ENCODE measurements at places on chromosomes 2 and 18. TPM values are rescaled to one million over a fixed set of nuclear protein-coding genes. Genes with fewer than 3 reads are reported as not detected.

DNA sequence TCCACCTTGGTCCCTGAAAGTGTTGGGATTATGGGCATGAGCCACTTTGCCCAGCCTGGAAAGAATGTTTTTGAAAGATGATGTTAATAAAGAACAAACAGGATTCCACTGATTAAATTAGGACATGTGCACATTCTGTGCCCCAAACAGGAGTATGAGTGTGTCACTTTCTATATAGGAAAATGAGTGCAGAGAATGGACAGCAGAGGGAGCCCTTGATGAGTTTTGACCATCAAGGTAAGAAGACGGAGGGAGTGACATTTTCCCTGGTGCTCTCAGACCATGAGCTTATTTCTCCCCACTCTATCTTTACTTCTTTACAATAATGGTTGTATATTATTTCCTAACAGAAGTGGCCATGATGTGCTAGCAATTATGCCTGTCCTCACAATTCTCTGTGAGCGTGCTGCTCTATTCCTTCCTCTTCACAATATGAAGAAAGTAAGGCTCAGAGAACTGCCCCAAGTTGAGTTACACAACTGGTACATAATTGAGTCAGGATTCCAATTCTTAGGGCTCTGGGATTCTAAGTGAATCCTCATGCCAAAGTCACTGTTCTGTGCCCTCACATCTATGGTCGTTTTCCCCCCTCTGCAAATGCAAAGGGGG, 20.6 kb downstream of the RPL37A start:
- H3K4me1 ChIP-seq, result no peaks in the 10 kb centered on the region
- peak; percentile 46 for DNase-seq
- no peak overlapping the region for H3K4me3 ChIP-seq
- H3K27me3 ChIP-seq, result no peaks in the 10 kb centered on the region
- no peaks in the 10 kb centered on the region for H3K36me3 ChIP-seq

DNA sequence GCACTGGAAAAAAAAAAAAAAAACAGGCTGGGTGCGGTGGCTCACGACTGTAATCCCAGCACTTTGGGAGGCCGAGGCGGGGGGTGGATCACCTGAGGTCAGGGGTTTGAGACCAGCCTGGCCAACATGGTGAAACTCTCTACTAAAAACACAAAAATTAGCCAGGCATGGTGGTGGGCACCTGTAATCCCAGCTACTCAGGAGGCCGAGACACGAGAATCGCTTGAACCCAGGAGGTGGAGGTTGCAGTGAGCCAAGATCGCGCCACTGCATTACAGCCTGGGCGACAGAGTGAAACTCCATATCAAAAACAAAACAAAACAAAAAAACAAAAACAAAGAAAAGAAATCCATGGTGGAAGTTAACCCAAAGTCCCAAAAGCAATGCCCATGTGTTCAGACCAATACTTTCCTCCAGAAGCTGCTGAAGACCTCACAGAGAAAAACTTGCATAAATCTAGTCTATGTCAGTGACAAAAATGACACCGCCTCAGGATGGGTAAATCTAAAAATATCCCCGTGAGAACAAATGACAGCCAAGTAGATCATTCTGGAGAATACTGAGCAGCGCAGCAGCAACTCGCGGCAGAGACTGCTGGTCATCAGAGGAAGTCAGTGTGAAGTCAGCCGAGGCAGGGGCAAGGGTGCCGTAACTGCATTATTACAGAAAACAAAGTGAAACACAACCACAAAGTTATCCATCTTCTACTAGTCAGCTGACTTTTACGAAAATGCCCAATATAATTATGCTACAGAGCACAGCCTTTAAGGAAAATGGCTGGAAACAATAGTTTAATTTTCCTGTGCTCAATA, 41.0 kb downstream of the LPIN2 start:
- H3K4me1 ChIP-seq, result peaks cover 18% of the 10 kb centered on the region
- H3K4me3 ChIP-seq, result no peak overlapping the region
- no peaks in the 10 kb centered on the region for H3K27me3 ChIP-seq
- H3K36me3 ChIP-seq, result peaks cover 1% of the 10 kb centered on the region
- no peak overlapping the region for H3K27ac ChIP-seq

DNA sequence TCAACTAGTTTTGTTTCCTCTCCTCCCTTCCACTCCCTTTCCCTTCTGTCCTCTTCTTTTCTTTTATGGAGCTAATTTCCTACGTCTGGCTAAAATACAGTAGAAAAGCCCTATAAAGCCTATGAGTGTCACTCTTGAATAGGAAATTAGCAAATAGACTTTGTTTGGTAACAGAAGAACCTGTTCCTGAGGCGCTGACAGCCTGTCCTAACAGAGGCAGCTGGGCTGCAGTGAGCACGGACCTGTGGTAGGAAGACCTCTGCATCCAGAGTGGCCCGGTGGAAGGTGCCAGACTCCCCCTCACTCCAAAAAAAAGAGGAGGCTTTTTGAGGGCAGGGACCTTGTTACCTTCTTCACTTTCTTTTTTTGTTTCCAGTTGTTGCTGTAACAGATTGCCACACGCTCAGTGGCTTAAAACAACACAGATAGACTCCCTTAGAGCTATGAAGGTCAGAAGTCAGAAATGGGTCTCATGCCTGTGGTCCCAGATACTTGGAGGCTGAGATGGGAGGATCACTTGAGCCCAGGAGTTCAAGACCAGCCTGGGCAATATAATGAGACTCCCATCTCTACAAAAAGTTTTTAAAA, 81.2 kb upstream of the TXNDC2 start:
- H3K27me3 ChIP-seq, result peaks cover 6% of the 10 kb centered on the region
- no peak overlapping the region for H3K4me3 ChIP-seq
- no peaks in the 10 kb centered on the region for H3K36me3 ChIP-seq
- peaks cover 8% of the 10 kb centered on the region for H3K4me1 ChIP-seq

GRCh38 chr2:47299555-47299954, 103.4 kb upstream of the MSH2 start:
- no peaks in the 10 kb centered on the region for H3K27me3 ChIP-seq
- no peak overlapping the region for H3K27ac ChIP-seq
- no peak for DNase-seq
- no peak overlapping the region for H3K4me3 ChIP-seq

GRCh38 chr2:27010139-27010538, 22.6 kb upstream of the TMEM214 start:
- H3K36me3 ChIP-seq, result peaks cover 4% of the 10 kb centered on the region
- H3K4me1 ChIP-seq, result peaks cover 2% of the 10 kb centered on the region
- no peaks in the 10 kb centered on the region for H3K27me3 ChIP-seq
- no peak overlapping the region for H3K27ac ChIP-seq
- DNase-seq, result no peak

DNA sequence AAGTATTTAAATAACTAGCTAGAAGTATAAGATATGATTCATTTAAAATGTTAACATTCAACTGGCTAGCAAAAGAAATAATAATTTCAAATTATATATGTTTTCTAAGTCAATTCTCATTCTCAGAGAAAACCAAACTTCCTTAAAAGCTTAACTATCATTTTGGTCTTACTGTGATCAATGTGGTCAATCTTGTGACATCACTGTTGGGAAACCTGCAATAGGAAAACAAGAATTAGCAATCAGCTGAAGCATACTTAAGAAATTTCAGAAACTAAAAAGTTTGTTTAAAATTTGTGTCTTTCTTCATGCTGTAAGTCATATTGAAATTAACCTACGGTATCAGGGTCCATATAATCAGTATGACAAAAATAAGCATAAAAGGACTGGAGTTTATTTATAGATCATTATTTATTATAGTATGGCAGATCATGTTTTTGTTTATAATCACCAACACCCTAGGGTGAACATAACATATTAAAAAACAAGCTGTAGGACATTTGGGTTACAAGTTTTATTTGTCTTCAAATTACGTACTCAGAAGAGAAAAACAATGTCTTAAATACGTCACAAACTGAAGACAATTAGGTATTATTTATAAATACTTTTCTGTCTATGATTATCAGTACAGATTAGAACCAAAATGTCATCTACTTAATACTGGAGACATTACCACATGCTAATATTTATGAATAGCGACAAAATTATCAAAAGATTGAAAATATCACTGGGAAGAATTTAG, 60.5 kb downstream of the BAZ2B start:
- no peak for DNase-seq
- H3K4me1 ChIP-seq, result peaks cover 4% of the 10 kb centered on the region
- H3K27ac ChIP-seq, result no peak overlapping the region
- peaks cover 2% of the 10 kb centered on the region for H3K36me3 ChIP-seq
- H3K4me3 ChIP-seq, result no peak overlapping the region

DNA sequence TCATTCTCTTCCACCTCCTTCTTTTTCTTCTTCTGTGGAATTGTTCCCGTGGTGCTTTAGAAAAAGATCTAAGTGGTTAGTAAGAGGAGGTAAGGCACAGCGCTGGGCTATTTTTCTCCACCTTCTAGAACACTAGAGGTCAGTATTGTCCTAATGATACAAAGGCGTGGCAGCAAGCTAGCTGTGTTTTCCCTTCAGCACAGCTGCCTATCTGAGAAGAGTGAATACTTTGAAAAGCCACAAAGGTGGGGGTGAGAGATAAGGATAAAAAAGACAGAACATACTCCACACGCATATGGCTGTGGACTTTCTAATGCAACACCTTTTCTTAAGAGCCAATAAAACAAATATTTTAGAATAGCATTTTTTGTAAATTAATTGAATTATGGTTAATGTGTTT, 2.1 kb downstream of the CNTNAP5 start:
- peaks cover 19% of the 10 kb centered on the region for H3K4me1 ChIP-seq
- no peak overlapping the region for H3K27ac ChIP-seq
- no peaks in the 10 kb centered on the region for H3K36me3 ChIP-seq
- peaks cover 49% of the 10 kb centered on the region for H3K27me3 ChIP-seq
- H3K4me3 ChIP-seq, result peak overlapping the region; percentile 74

DNA sequence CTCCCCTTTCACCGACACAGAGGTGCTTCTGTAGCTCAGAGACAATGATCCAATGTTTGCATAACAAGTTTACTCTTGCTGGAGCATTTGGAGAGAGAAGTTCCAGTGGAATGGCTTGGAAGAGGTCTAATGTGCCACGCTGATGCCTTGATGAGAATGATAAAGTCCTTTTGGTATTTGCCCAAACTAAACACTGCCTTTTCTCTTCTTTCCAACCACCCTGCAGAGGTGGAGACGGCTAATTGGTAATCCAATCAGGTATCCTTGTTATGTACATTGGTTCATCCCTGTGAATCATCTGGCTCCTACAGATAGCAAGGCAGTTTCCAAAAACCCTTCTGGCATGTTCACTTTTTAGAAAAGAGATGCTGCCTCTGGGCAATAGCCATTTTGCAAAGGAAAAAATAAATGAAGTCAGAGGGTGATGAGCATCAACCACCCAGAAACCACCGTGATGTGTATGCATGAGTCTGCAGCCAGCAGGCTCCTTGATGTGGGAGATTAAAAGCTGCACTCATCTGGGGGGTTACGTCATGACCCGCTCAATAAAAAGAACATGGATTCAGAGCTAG, 40.6 kb downstream of the KIAA2012 start:
- H3K4me3 ChIP-seq, result no peak overlapping the region
- no peak for DNase-seq
- H3K27ac ChIP-seq, result no peak overlapping the region
- H3K36me3 ChIP-seq, result no peaks in the 10 kb centered on the region
- peaks cover 8% of the 10 kb centered on the region for H3K4me1 ChIP-seq
- H3K27me3 ChIP-seq, result peaks cover 10% of the 10 kb centered on the region

BBS5 gene
- total RNA-seq, result 8.2 TPM

EFR3B gene
- 22.1 TPM for total RNA-seq

MERTK gene
- 20.1 TPM for total RNA-seq

KLHL14 gene
- total RNA-seq, result 7.8 TPM

MBD2 gene
- total RNA-seq, result 40.4 TPM

SERPINB10 gene
- total RNA-seq, result not detected

ZNF513 gene
- 35.0 TPM for total RNA-seq

HMSD gene
- 5.5 TPM for total RNA-seq
